Suprapubic skin (tissue), 4 donors: ENCODE measurements at places on chromosomes 2 and 18. TPM values are rescaled to one million over a fixed set of nuclear protein-coding genes. Genes with fewer than 3 reads are reported as not detected.

Gene SERPINB12
- 80.1 TPM for total RNA-seq

Gene C2orf76
- total RNA-seq, result 9.6 TPM

Gene C2orf15
- 0.72 TPM for total RNA-seq

Gene TFCP2L1
- 46.6 TPM for total RNA-seq

Gene SPATA3
- not detected for total RNA-seq

DNA sequence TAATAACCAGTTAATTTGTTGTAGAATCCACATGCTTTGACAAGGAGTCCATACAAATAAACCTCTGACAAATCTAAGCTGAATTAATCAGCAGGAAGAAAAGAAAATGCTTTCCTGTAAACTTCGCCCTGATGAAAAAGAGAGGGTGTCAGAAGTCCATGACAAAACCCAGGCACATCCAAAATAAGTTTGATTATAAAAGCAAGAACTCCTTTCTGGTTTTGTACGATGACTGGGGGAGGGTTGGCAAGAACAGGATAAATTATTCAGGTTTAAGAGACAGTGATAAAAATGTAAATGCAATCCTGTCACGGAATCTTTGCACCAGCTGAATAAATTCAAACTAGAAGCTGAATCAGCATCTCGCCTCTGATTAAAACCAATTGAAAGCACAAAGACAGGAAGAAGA, 469.2 kb upstream of the TNP1 start:
- DNase-seq, result no peak

DNA sequence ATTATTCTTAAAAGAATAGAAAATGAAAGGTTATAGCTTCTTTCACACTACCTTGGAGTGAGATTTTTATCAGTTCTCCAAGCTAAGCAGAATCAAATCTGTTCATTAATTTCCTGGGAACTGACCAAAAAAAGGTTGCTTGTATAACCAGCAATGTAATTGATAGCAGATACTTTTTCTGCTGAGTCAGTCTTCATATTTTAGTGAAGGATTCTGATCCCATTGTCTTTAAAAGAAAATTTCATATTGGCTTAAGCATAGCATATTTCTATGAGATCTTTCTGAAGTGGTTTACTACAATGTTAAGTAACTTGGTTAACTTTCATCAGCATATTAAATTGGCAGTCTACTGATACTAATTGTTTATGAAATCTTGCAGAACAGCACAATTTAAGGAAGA, 338.0 kb downstream of the TMX3 start:
- DNase-seq, result no peak

DNA sequence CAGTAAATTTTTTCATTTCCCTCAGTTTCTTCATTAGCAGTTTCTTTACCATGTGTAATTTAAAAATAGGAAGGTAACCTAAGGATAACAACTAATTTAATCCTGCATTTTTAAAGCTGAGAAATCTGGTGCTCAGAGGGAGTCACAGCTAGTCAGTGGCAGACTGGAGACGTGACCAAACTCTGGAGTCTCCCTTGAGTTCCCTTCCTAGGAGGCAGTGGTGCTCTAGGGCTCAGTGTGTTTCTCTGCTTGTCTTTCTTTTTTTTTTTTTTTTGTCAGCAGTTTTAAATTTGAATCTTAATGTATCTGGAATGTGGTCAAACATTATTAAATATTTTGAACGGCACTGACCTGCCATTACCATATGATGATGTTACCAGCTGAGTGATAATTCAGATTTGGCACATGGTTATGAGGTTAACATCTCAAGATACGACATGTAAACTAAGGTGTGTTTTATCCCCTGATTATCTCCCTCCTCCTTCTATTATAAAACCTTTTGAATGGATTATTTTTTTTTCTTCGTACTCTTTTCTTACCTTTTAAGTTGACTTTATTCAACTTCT, 226.2 kb downstream of the GALNT13 start:
- DNase-seq, result no peak

Gene EIF5B
- total RNA-seq, result 31.5 TPM

GRCh38 chr2:182594286-182594685, 121.8 kb upstream of the DNAJC10 start:
- DNase-seq, result no peak

Gene UGGT1
- 31.5 TPM for total RNA-seq

DNA sequence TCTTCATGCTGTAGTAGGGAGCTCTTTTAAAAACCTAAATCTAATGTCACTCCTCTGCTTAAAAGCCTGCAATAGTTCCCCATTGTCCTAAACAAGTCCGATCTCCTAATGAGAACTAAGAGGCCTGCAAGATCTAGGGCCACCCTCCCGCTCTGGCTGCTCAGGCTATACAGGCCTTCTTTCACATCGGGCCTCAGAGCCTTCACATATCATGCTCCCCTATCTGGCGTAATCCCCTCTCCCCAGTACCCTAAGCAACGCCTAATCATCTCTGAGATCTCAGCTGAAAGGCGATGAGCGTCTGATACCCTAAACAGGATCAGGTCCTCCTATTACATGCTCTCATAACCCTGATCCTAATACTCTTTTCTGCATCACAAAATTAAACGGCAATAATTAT, 1.9 kb downstream of the MAP4K3 start:
- no peak for DNase-seq

GRCh38 chr2:152084076-152084475, 14.8 kb downstream of the CACNB4 start:
- DNase-seq, result no peak

DNA sequence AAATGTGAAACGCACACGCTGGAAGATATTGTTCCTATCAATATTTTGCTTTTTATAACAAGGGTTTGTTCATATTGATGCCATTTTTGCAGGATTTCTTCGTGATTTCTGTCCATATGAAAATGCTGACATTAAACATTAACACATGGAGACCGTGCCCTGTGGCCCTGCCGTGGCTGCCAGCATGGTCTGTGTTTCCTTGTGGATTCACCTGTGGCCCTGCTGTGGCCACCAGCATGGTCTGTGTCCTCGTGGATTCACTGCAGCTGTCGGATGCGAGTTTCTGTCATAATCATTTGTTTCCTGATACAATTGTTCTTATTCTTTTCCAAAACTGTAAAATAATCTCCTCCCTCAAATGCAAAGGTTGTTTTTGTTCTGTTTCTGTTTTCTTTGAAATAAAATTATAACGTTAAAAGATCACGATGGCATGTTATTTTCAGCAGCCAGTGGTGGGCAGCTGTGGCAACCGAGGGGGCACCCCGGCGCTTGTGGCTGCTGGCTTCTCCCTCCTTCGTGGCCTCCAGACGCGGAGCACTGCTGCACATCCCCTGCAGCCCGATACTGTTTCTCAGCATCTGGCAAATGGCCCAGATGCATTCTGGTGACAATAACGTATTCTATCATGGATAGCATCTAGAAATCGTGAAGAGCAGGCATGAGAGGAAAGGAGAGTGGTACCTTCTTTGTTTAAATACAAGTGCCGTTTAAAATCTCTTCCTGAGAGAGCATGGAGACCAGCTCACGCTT, 143.5 kb downstream of the PTGR3 start:
- DNase-seq, result no peak

DNA sequence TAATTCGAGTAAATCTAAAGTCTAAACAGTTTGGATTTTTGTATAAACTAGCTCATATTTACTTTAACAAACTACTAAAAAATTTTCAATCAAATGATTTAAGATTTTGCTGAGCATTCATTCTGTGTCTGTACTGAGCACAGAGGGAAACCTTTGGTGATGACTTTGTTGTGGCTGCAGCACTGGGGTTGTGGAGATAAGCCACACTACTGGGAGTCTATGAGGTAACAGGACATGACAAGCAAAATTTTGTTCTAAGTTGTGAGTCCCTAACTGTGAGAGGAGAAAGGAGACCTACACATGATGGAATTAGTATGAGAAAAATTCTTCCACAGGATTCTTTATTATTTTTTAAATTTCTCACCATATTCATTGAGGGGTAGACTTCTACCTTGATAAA, 933.7 kb upstream of the LRATD1 start:
- DNase-seq, result no peak

DNA sequence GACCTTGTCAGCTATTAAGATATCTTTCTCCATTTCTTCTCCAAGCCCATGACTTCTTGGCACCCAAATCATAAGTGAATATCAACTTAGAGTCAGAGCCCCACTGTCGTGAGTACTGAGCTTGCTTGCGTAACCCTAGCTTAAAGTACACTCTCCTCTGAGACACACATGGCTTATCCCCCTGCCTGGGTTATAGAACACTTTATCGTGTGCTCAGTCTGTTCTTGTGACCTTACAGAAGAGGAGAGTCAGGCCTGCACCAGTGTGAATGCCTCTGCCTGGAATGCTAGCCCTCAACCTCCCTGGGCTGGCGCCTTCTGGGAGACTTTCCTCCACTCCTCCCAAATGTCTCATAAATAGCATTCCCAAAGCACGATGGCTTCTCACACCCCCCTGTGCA, 79.3 kb downstream of the CEP192 start:
- DNase-seq, result no peak

Gene KRTCAP3
- total RNA-seq, result 40.9 TPM

- peak; percentile 96 for DNase-seq
Measured at GRCh38 chr2:218286570-218287459, 5.5 kb downstream of the TMBIM1 start.

DNA sequence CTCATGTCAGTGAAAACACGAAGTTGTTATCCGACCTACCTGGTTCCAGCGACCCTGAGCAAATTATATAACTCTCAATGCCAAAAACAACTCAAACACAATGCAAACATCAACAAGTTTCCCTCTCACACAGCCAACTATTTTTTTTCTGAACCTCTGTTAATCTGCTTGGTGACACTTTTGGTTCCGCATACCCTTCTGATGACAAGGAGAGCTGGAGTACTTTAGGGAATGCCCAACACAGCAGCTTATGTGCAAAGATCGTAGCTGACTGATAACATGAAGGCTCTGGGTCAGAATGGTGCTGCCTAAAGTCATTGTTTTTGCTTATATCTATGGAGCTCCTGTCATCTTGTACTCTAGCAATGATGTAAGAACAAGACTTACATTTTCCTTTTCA, 72.7 kb upstream of the CCDC68 start:
- DNase-seq, result no peak

Gene IL36A
- not detected for total RNA-seq

- DNase-seq, result no peak
Measured at GRCh38 chr2:185373229-185373628, 365.4 kb upstream of the FSIP2 start.

DNA sequence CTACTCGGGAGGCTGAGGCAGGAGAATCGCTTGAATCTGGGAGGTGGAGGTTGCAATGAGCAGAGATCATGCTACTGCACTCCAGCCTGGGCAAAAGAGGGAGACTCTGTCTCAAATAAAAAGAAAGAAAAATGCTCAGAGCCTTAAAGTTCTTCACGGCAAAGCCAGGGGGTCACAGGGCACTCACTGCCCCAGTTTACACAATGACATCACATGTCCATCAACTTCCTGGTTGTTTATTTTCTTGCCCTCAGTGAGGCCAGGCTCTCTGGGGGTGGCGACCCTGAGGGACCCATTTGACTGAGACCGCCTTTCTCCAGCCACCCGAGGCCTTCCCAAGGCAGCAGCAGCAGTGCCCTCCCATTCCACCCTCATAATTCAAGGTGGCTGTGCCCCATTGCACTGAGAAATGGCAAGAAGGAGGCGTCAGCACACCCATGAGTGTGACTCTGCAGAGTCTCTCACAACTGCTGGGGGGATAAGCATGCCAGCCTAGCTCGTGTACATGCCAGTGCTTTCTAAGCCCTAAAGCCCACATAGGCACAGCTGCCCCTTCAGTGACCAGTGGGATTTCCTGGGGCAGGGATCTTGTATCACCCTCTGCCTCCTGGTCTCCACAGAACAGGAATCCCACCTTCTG, 50.0 kb downstream of the SFXN5 start:
- DNase-seq, result no peak

GRCh38 chr2:231326404-231326803, 69.1 kb upstream of the B3GNT7 start:
- no peak for DNase-seq

Gene DSG3
- 188 TPM for total RNA-seq

Gene EHBP1
- total RNA-seq, result 56.4 TPM

Gene ITPRIPL1
- 2.6 TPM for total RNA-seq

- DNase-seq, result no peak
Measured at GRCh38 chr2:220057391-220057790, 430.0 kb downstream of the SLC4A3 start.

Gene IL36G
- 20.2 TPM for total RNA-seq

DNA sequence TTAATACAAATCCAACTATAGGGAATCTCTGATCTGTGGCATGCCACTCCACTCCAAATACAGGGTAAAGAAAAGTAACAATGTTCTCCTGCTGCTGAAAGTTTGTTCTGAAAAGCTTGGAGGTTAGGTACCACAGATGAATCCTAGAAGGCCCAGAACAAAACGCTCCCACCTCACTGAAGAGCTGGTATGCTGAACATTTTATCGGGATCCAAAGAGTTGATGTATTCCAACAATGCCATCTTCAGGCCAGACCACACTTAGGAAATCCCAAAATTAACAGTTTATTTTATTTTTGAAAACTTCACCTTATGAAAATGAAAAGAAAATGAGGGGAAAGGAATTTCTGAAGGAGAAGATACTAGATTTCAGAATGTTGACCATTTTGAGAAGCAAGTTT, 145.1 kb upstream of the CDH19 start:
- DNase-seq, result no peak
